Activated naive CD4-positive, alpha-beta T cell (primary cell): ENCODE measurements at places on chromosomes 4 and X.

DNA sequence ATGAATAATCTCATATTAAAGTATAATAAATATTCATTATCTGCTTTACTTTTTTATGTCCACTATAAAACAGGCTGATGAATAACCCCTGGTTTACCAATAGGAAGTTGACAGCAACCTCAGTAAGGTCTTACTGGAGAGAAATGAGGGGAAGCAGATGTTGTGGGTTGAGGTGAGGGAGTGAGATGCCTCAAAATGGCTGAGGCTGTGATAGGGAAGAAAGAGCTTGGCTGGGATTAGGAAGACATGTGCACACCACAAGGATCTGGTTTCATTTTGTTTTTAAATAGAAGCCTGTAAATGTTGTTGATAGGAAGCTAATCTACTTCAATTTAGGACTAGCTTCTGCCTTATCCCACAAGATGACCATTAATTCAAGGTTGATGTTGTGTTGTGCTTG is 14.4 kb upstream of the CYBB start:
- DNase-seq, result no peak

DNA sequence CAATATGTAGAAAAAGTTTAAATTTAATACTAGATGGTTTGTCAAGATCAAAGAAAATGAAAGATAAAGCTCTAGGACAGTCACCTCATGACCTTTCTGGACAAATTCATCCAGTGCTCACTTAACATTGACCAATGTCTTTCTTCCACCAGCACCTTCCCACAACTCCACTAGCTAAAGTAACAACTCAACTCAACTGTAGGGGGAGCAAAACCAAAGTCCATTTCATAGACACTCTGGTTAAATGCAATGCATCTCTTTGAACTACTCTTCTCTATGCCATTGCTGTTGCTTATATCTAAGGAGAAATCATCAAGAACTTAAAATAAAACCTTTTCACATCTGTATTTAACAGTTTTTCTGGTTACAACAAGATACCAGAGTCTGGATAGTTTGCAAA is 25.1 kb downstream of the UGT2B4 start:
- no peak for DNase-seq

GRCh38 chr4:81827577-81828202 is 356.0 kb upstream of the RASGEF1B start:
- no peak for DNase-seq

- no peak for DNase-seq
These were observed 260.6 kb downstream of the NKX6-1 start for GRCh38 chr4:84238247-84239090.

DNA sequence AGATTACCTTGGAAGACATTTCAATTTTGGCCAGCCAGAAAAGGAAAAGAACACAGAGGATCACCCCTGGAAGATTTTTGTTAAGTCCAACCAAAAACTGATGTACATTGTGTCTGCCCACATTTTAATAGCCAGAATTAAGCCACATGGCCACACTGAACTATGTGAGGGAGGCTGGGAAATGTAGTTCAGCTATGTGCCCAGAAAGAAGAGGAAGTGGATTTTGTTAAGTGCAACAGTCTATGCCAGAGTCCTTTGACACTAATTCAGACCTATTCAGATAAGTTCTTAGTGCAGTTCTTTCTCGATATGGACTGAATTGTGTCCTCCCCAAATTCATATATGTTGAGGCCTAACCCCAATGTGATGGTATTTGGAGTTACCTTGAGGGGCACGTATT is 18.4 kb downstream of the PRPS1 start:
- DNase-seq, result no peak

DNA sequence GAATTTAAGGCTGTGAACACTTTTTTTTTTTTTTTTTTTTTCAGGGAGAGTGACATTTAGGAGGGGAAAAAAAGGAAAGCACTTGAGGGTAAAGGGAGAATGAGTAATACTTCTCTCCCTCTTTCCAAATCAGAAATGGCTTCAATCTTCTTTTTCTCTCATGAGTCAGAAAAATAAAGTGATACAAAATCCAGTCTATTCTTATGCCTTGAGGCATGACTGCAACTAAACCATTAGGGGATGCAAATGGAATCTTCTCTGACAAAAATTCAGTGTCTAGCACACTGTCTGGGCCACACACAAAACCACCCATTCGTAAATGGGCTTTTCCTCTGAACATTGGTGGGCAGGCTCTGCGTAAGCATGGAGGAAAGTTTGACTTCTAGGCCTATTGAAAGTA is 46.7 kb upstream of the POU4F2 start:
- no peak for DNase-seq

- no peak for DNase-seq
These were observed 659.8 kb upstream of the DIPK2B start for GRCh38 chrX:45860450-45860849.

- DNase-seq, result no peak
These were observed 98.6 kb upstream of the LRPAP1 start for GRCh38 chr4:3630598-3631543.

DNA sequence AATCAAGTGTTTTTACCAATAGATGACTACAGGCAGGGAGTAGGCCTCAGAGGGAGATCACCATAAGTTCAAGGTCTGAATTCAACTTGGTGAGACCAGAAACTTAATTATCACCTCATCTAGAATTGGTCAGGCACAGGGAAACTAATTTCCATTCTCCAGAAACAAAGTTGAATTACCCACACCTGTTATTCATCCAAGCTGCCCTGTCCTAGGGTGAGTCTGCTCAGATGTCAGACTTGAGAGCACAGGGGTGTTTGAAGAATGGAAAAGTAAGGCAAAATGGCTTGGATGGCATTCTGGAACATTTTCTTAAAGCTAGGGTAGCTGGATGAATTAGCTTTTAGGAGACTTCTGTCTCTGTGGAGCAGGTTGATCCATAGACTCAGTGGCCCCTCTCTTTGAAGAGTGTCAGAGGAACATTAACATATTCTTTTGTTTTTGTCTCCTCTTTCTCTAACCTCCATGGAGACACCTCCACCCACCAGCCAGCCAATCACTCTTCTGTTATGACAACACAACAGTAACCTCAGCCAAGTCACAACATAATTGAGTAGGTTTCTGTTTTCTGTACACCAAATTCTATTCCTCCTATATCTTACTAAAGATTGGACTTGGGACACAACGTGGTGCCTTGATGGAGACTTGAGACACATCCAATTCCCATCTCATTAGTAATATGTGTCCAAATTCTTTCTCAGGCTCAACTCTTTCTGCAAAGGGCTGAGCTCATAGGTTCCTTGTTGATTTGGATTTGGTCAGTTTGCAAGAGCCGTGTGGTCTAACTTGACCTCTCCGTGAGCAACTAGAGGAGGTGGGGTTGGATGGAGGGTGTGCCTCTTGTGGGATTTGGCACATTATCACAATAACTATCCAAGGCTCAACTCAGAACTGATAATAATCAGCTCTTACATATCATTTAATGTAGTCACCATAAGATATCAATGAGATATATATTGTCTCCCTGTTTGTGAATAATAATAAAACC is 45.1 kb downstream of the VSIG4 start:
- no peak for DNase-seq

DNA sequence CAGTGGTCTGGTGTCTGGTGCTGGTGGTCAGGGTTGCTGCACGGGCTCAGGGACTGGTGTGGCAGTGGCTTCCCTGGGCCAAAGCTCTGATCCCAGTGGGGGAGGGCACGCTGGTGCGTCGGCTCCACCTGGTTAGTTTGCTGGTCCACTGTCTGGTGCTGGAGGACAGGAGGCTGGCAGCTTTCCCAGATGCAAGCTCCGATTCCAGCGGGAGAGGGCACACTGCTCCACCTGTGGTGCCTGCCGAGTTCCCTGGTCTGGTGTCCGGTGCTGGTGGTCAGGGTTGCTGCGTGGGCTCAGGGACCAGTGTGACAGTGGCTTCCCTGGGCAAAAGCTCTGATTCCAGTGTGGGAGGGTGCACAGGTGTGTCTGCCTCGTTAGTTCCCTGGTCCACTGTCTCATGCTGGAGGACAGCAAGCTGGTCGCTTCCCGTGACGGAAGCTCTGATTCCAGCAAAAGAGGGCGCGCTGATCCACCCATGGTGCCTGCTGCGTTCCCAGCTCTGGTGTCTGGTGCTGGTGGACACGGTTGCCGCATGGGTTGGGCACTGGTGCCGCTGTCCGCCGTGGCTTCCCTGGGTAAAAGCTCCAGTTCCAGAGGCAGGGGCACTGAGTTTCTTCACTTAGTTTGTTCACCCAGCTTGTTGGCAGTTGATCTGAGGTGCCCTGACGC is 5.8 kb downstream of the VMA21 start:
- DNase-seq, result no peak

- no peak for DNase-seq
These were observed 216.8 kb upstream of the PSAPL1 start for GRCh38 chr4:7651461-7651921.
